Left ventricle myocardium superior (tissue), 1 donor: ENCODE measurements at places on chromosomes 1 and 21.

DNA sequence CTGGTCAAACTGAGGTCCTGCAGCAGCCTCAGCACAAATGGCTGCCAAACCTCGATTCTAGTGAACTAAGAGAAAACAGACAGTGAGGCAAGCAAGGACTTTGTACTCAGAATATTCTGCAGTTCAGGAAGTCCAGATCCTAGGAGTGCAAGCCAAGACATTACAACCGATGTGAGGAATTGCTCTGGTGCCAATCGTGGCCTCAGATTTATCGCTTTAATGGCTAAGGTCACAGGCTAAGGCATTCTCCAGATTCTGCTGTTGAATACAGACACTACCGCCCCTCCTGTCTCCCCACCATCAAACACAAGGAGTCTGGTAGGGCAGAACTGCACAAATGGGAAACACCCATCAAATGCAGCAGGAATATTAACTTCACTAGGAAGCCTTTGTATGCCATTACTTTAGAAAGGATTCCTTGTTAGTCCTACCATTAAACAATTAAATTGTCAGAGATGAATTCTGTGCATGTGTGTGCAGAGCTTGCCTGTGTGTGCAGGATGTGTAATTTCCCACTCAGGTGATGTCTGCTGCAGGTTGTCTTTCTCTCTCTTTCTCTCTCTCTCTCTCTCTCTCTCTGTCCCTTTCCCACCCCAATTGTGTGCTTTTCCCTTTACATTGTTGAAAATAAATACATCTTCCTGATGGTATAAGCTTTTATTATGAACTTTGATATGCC, 9.2 kb upstream of the SERTAD4 start:
- DNase-seq: no peak

GRCh38 chr1:115670476-115671175, 28.9 kb downstream of the VANGL1 start:
- no peak for DNase-seq

DNA sequence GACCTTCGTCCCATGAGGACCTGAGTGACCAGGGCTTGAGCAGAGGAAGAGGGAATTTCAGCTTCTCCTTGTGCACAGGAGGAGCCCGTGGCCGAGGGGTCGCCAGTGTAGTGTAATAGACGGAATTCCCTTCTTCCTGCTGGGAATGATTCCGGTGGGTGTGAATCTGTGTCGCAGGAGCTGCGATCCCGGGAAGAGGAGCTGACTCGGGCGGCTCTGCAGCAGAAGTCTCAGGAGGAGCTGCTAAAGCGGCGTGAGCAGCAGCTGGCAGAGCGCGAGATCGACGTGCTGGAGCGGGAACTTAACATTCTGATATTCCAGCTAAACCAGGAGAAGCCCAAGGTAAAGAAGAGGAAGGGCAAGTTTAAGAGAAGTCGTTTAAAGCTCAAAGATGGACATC, 34.4 kb downstream of the MAP3K21 start:
- no peak for DNase-seq

DNA sequence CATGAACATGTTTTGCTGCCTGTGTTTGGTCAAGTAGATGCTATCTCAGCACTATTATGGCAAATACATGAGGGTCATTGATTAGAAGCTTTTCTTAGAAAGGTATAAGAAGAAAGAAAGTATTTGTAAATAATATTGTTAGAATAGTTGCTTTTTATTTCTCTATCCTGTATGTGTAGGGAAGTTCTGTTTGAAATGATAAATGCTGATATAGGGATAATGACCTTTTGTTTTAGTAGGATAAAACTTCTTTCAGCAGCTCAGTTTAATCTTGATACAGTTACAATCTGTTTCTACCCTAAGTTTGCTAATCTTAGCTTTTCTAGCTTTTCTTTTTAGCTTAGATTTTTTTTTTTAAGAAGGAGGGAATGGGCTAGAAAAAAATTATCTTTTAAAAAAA, 63.3 kb downstream of the USP25 start:
- DNase-seq: no peak

DNA sequence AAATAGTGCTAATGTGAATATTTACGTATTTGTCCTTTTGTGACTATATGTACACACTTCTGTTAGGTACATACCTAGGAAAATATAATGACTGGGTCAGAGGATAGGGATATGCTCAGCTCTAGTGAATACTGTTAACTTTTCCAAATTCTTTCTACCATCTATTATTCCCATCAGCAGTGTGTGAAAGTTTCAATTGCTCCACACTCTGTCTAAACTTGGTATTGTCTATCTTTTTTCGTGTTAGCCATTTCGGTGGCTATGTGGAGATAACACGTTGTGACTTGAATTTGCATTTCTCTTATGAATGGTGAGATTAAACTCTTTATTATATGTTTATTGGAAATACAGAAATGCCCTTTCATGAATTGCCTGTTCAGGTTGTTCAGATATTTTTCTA, 22.7 kb upstream of the LELP1 start:
- DNase-seq: no peak

DNA sequence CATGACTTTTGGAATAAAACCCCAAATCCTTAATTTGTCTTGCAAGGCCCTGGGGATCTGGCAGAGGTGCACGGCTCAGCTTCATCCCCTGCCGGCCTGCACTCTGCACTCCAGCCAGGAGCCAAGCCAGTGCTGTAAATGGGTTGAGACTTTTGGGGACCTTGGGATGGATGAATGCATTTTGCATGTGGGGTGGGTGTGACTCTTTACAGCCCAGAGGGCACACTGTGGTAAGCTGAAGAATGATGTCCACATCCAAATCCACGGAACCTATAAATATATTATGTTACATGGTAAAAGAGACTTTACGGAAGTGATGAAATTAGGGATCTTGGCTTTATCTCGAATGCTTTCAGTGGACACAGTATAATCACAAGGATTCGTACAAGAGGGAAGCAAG, 177.8 kb downstream of the EDEM3 start:
- DNase-seq: no peak

- DNase-seq: no peak
Measured at GRCh38 chr1:56977910-56978309, 12.1 kb upstream of the C8B start.

DNA sequence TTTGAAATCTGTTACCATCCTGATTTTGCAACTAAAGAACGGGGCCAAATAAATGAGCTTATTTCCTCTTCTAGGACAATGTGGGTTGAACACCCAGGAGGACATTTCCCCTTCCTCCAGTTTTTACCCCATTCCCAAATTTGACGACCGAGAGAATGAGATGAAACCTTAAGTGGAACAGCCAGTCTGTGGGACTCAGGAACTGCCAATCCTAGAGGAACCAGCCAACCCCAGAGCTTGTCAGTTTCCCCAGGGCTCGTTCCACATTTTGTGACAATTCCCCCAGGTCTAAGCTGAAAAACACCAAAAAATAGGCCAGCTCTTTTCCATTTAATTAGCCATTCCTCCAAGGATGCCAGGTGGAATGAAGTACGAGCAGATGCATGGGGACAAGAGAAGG, 21.3 kb upstream of the MAPKAPK2 start:
- no peak for DNase-seq

DNA sequence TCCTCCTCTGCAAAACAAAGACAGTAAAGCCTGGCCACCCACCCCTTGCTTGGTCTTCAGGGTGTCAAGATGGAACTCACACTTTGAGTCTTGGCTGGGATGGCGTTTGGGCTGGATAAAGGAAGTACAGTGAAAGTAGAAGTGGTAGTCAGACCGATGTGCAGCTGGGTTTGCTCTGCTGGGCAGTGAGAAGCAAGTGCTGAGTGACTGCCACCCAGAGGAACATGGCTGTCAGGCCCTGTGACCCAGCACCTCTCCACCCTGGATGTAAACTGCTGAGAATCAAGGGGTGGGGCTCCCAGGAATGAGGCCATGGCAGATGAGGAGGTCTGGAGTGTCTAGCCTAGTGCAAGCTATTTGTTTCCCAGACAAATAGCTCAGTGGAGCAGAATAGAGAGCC, 51.2 kb downstream of the POFUT2 start:
- DNase-seq: no peak

DNA sequence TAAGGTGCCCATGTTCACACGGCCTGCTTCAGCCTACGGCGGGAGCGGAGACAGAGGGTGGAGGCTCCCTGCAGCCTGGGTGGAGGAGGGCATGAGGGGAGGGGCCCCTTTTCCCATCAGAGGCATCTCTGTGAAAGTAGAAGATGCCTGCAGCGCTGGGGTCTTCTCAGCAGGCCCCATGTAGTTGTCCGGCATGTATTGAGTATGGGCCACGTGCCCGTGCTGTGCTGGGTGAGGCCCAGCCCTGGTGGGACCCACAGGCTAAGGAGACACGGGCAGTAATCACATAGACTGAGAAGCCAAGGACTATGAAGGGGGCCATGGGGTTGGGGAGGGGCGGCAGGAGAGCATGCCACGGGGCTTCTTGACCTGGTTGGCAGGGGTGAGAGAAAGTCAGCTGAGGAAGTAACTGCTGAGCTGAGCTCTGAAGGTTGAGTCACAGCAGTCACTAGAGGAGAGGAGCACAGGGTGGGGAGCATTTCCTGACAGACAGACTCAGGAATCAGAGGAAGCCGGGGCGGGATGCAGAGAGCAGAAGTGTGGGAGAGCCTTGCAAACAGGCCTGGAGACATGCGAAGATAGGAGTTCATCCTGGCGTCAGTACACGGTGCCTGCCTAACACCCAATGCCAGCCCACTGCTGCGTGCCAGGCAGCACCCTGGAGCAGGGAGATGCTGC, 21.6 kb downstream of the PSEN2 start:
- DNase-seq: peak; percentile 37

GRCh38 chr1:58888833-58889232, 105.0 kb upstream of the JUN start:
- no peak for DNase-seq

- no peak for DNase-seq
Measured at GRCh38 chr1:245691897-245692296, 537.1 kb downstream of the KIF26B start.

DNA sequence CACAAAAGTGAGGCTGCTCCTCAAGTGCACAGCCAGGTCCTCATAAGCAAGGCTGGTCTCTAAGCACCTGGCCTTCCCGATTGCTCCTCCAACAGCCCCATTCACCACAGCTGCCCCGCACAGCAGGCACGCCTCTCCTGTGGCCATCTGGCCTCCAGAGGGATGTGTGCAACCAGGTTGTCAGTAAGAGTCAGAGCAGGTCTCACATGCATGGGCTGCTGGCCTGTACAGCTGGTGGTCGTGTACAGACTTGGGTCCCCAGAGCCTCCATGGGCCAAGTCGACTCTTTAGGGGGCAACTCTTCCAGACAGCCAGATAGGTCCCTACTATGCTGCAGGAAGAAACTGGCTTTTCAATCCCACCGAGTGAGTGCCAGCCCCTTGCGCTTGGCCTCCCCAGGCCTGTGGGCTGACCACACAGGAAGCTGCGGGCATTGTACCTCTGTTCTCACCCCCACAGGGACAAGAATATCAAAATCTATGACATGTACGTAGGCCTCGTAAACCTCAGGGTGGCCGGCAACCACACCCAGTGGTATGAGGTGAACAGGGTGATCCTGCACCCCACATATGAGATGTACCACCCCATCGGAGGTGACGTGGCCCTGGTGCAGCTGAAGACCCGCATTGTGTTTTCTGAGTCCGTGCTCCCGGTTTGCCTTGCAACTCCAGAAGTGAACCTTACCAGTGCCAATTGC, 1.4 kb downstream of the PRSS38 start:
- DNase-seq: no peak

GRCh38 chr1:66285618-66286270, 248.2 kb upstream of the SGIP1 start:
- DNase-seq: no peak

- no peak for DNase-seq
Measured at GRCh38 chr1:33119050-33119449, 38.1 kb downstream of the AZIN2 start.

GRCh38 chr1:192762265-192762664, 46.6 kb upstream of the RGS2 start:
- no peak for DNase-seq

GRCh38 chr1:30982937-30983336, 74.4 kb upstream of the SDC3 start:
- no peak for DNase-seq

DNA sequence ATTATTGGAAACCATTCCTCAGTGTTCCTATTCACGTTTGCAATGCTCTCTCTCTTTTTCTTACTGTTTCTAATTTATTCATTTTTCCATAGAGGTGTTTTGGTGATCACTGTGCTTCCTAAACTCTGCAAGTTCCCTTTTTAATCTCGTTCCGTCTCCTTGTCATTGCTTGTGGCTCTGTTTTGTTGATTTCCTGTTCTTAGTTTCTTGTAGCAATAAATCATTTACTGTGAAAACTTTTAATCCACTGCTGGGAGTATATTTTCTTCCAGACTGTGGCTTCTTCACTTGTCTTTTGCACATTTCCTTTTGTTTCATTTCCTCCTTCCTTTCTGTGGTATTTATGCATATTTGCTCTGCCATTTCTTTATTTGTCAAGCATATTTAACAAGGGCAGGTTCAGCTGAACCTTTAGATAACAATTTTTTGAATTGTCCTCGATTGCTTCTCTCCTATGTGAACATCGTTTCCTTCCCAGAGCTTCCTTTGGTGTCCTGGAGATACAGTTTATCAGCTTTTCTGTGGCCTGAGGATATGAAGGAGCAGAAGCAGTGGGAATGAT, 3.6 kb downstream of the B3GALT5 start:
- no peak for DNase-seq

- DNase-seq: no peak
Measured at GRCh38 chr1:197659171-197659570, 116.1 kb downstream of the DENND1B start.

- no peak for DNase-seq
Measured at GRCh38 chr21:28742527-28742926, 250.2 kb downstream of the LTN1 start.

GRCh38 chr1:226611301-226611700, 62.7 kb downstream of the STUM start:
- DNase-seq: no peak

GRCh38 chr1:111961016-111961415, 28.5 kb downstream of the KCND3 start:
- peak; percentile 54 for DNase-seq

DNA sequence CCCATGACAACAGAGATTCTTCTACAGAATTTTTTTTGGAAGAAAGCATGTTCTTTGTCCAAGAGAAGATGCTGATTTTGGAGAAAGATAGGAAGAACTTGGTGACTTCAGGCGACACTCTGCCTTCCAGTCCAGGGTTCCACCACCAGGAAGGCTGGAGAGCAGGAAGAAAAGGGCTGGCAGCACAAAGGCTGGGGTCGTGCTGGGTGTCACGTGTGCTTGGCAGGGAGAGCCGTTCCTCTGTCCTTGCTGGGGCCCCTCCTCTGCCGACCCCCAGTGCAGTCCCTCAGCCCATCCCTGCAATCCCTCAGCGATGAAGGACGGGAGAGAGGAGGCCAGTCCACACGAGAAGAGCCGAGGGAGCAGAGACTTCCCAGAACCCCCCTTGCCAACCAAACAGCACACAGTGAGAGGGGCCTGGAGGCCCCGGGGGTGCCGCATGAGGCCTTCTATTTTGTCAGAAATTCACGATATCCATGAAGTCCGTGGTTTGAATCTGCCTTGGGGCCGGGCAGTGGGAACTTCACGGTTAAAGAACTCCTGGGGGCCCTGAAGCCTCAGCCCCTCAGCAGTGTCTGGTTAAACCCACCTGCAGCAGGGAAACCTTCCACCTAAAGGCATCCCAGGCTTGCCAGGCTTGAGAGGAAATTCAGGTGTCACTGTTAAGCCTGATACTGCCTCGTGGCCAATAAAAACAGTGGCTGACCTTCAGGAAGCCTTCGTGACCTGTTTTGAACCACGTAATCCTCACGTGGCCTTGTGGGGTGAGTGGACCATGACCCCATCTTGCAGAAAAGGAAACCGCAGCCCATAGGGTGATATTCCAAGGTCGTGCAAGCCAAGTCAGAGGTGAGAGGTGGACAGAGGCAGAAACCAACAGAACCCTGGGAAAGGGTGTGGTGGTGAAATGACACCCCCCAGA, 3.4 kb downstream of the KRTAP10-12 start:
- DNase-seq: no peak
